CD4-positive, alpha-beta T cell (primary cell): ENCODE measurements at places on chromosomes 16 and 17.

DNA sequence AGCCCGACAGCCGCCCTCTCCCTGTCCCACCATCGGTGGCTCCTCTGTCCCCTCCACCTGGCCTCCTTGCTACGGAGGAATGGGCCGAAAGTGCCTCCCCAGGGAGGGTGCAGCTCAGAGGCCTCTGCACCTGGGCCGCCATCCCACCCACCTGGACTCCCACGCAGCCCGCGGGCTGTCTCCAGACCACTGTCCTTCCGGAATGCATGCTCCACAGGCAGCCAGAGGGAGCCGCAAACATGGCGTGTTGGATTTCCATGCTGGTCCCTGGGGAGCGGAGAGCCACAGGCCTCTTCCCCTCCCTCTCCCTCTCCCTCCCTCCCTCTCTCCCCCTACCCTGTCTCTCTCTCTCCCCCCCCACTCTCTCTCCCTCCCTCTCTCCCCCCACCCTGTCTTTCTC, 3.0 kb downstream of the SSTR5 start:
- DNase-seq = no peak

DNA sequence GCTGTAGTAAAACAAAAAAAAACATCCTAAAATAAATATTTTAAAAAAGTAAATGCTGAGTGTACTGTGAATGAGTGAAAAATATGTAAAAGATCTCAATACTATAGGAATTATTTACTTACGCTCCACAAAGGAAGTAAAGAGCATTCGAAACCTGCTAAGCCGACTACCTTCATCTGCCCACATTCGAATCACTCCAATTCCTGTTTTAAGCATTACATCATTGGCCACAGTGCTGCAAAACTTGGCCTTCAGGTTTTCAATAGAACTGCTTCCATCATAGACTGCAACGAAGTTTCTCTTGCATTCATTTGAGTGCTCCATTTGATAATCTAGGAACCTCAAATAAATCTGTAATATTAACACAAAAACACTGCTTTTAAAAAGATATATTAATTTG, 34.4 kb downstream of the NETO2 start:
- DNase-seq = no peak

GRCh38 chr16:30534368-30535105, at the start of gene ZNF747:
ZNF747 (minus strand) TSS chr16:30534858; CDS start chr16:30534679, 179 bp downstream.
- peak; percentile 91 for DNase-seq

DNA sequence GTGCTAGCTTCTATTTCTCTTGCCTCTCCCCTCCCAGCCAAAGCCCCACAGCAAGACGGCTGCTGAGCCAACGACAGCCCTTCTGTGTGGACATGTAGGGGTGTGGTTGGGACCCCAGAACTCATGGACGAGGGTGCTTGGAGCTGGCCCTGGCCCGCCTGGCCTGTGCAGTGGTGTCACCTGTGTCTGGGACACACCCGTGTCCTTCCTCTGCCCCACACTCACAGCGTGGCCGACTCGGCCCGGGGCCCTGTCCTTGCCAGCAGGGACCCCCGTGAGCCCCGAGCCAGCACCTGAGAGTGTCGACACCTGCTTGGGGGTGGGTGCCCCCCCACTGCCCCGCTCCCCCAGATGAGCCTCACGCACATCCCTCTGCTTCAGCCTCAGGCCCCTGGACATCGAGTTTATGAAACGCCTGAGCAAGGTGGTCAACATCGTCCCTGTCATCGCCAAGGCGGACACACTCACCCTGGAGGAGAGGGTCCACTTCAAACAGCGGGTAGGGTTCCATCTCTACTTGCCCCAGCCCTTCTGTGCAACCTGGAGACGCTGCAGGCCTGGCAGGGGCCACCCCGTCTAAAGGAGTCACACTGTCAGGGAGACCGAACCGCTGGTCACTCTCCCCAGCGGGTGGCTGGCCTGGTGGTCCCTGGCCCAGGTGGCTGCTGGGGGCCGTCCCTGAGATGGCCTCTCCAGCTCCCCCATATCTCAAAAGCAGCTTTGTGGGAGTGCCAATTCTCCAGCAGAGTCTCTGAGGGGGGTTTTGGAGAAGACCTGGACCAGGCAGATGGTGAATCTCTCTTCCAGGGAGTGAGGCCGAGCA, 349.8 kb downstream of the SEC14L1 start:
- DNase-seq = peak; percentile 8

DNA sequence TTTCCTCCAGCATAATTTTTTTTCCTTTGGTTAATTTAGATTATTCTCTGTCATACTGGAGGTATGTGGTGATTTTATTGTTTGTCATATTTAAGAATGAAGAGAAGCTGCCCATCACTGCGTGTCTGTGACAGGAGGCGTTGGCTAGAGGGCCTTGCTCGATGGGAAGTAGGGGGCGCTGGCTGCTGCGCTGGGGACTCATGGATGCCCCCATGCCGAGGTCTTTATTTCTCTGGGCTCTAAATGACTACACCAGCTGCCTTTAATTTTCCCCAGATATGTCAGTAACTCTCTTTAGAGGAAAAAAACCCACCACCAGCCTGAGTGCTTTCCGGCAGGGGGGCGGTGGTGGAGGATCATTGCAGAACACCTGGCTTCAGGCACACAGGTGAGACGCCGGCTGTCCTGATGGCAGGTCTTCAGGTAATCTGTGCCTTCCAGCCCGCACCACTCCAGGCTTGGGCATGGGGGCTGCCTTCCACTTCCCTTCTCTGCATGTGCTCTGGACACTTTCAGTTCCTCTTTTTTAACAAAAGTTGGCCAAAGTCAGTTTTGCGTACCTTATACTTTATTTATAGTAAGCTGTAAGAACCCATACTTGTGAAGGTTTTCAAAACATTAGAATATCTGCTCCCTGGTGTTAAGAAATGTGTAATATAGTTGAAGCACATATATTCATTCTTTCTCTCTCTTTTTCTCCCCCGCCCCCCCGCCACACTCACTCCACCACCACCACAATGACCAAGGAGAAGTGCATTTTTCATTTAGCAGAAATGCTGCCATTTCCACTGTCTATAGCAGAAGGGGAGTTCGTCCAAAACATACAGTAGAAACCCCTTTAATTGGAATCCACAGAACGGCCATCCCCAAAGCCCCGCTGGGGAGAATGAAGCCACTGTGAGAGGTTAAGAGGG, 192.7 kb downstream of the RPTOR start:
- DNase-seq = no peak
